ENCODE measurements at places on chromosomes 11 and 22. TPM values are rescaled to one million over a fixed set of nuclear protein-coding genes. Genes with fewer than 3 reads are reported as not detected.

Gene ARSA
- total RNA-seq: 8.0 TPM

DNA sequence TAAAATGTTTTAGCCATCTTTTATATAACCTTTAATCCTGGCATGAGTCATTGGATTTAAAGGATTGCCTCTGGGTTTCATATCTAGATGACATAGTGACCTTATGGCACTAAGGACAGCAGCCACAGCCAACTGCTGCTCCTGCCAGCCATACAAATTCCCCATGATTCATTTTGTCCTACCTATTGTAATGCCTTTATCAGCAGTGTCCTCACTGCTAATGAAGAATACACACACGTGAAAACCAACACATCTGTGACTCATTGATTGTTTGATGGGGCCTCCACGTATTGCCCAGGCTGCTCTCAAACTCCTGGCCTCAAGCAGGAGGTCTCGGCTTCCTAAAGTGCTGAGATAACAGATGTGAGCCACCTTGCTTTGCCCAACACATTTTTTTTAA lies 1.8 kb downstream of the LDHAL6A start:
- DNase-seq: peak; percentile 86

- DNase-seq: no peak
Measured at GRCh38 chr11:61749591-61750217, 2.7 kb upstream of the MYRF start.

DNA sequence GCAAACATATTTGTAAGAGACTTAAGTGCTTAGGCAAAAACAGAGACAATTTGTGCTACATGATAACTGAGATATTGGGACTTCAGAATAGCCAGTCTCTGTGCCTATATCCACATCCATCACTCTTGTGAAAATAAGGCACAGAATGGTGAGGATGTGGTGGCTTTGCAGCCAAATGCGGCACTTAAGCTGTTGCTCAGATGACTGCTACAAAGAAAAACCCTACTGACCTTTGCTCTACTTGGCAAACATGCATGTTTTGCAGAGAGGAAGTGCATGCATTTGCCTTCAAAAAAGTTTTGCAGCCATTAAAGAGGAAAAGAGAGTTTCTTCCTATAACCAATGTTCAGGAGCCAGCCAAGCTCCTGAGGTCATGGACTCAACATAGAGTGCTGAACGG lies 675.0 kb upstream of the KIRREL3 start:
- DNase-seq: no peak

Gene LGR4
- total RNA-seq: 2.7 TPM

Gene ALX4
- not detected for total RNA-seq

DNA sequence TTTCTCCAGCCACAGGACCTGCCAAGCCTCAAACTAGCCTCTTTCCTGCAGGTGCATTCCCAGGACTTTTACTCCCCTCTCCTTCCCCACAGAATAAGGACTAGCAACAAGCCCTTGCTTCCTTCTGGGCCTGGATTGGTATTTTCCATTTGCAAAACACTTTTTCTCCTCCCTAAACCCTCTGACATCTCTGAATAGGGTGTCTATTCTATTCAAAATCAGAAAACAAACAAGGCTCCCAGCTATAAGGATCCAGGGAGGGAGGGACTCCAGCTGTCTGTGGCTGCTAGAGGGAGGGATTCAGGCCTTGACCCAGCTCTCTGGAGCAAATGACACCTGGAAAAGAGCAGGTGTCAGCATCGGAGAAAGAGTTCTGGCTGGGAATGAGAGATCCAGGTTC lies 168.5 kb upstream of the BDNF start:
- DNase-seq: no peak

DNA sequence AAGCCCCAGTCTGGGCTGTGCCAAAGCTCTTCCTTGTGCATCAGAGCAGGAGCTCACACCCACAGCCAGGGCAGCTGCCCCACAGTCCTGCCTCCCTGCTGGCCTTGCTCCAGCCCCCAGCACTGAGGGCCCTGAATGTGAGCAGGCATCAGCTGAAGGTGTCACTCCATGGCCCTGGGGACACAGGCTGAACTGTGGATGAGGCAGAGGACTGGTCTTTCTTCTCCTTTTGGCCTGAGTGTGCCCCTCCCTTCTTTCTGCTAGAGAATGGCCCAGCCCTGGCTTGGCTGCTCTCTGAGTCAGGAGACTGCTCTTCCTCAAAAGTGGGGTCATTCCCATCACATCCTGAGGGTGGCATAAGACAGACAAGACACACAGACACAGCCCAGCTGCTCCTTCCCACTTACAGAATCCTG lies 16.2 kb downstream of the OTOG start:
- no peak for DNase-seq

- no peak for DNase-seq
Measured at GRCh38 chr11:38796281-38796680, 2198.2 kb upstream of the RAG2 start.

DNA sequence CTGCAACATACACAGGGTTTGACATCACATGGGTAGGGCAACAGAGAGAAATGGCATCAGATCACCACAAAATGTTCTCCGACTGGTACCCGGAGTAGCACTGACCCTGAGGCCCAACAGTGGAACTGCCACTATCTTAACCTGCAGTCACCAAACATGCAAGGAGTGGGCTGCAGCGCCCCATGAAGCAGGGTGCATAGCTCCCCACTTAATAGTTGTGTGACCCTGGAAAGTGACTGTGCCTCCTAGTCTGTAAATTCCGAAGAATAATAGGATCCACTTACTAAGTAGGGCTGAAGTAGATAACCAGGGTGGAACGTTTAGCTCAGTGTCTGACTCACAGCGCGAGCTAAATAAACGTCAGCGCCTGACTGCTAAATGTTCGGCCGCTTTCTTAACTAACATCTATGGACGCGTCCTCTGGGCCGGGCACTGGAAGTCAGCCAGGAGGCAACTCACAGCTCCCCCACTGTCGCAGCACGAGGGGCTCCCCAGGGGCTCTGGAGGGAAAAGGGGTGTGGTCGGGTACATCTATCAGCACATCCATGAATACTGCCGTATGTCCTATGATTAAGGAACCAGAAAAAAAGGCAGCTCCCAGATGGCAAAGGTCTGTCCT lies 777 bp downstream of the LTO1 start:
- peak; percentile 73 for DNase-seq

DNA sequence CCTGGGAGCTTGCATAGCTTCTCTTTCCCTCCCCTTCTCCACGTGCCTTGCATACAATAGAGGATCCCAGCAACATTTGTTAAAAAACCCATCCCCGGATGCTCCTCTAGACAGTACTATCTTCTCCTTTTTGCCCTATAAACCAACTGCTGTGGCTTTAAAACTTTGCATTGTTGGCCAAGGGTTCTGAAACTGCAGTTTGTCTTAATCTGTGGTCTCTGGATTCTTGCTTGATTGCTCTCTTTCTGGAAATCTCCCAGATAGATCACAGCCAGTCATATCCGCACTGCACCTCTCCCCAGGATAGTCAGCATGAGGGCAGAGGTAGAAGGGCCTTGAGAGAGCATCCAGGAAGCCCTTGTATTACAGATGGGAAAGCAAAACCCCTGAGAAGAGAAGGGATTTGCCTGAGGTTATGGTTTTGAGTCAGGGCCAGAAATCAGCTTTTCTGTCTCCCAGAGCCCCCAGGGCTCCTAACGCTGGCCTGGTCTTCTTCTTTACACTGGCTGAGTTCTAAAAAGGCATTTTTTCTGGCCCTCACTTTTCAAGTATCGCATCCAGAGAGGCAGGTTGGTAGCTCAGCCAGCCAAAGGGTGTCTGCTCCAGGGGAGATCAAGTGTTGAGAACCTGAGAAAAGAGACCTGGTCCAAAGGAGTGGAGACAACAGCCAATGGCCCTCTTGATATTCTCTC lies 70.6 kb downstream of the ADM start:
- DNase-seq: no peak

GRCh38 chr22:27699383-27700019 lies 102.1 kb downstream of the MN1 start:
- DNase-seq: no peak

DNA sequence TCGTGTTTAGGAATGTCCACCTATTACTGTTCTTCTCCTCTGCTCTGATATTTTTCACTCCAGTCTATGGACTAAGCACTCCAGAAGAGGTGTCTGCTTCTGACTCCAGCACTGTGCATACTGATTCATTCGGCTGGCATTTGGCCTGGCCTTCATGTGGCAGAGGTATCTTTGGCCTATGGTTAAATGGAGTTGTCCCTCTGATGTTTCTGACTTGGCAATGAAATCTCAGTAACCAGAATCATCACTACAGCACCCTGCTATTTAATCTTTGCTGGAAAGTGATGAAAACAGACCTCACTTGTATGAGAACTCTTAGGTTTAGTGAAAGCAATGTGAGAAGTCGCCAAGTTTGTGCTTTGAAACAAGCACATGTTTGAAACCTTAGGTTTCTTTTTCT lies 155.2 kb downstream of the MAML2 start:
- peak; percentile 39 for DNase-seq

Gene OR6A2
- 0.25 TPM for total RNA-seq

Data from dermis microvascular lymphatic vessel endothelial cell (primary cell).